Activated naive CD8-positive, alpha-beta T cell treated with anti-CD3 and anti-CD28 coated beads, Interleukin-2, amount 10 ng/mL, durations not matched to agents 7 days and 5 days (primary cell): ENCODE measurements at places on chromosomes 1 and 21. TPM values are rescaled to one million over a fixed set of nuclear protein-coding genes. Genes with fewer than 3 reads are reported as not detected.

GRCh38 chr1:156433602-156434001 is 64.6 kb downstream of the RHBG start:
- no peak overlapping the region for H3K27ac ChIP-seq
- peaks cover 92% of the 10 kb centered on the region for H3K27me3 ChIP-seq
- no peak for DNase-seq

GRCh38 chr21:31162827-31163226 is 124.6 kb upstream of the KRTAP19-8 start:
- H3K36me3 ChIP-seq, result peaks cover 8% of the 10 kb centered on the region
- H3K27me3 ChIP-seq, result no peaks in the 10 kb centered on the region
- no peak overlapping the region for H3K4me3 ChIP-seq
- DNase-seq, result no peak

GRCh38 chr1:200714504-200715187 is 24.0 kb upstream of the CAMSAP2 start:
- H3K4me3 ChIP-seq, result no peak overlapping the region
- peaks cover 19% of the 10 kb centered on the region for H3K27me3 ChIP-seq
- DNase-seq, result no peak

DNA sequence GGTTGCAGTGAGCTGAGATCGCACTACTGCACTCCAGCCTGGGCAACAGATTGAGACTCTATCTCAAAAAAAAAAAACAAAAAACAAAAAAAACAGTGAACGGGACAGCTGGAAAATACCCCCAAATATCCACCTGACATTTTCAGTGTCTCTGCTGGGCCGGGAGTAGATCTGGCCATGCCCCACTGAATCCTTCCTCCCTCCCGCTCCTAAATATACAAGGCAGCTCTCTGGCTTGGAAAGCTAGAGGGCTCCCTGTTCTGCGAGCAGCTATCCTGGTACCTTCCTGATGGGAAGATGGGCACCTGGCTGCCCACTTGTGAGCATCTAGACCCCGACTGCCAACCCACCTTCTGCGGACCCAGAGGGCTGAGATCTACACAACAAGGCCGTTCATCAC is 21.4 kb downstream of the SPSB1 start:
- H3K27me3 ChIP-seq, result no peaks in the 10 kb centered on the region
- no peaks in the 10 kb centered on the region for H3K36me3 ChIP-seq
- DNase-seq, result no peak
- H3K4me1 ChIP-seq, result peaks cover 14% of the 10 kb centered on the region
- H3K4me3 ChIP-seq, result no peak overlapping the region

DNA sequence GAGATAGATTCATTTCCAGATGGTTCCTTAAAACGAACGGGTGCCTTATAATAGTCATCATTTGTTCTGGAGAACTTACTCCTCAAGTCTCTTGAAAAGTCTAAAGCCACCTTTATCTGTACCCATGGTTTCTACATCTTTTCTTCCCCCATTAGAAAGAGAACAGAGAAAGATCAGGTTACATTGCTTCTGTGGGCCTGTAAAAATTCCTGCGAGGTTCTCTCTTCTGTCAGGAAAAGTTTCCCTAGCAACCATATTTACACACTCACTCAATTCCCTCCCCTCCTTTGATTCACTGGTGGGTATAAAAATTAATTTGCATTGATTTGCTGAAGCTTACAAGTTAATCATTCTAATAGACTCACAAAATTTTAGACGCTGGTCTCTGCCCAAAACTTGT is 6.7 kb downstream of the PHC2 start:
- H3K4me3 ChIP-seq, result no peak overlapping the region
- peaks cover 17% of the 10 kb centered on the region for H3K27me3 ChIP-seq
- H3K4me1 ChIP-seq, result peaks cover 4% of the 10 kb centered on the region

GRCh38 chr1:32715901-32716311 is 13.3 kb upstream of the SYNC start:
- peak overlapping the region; percentile 40 for H3K27ac ChIP-seq
- H3K4me3 ChIP-seq, result no peak overlapping the region
- no peak for DNase-seq
- H3K27me3 ChIP-seq, result peaks cover 2% of the 10 kb centered on the region

DNA sequence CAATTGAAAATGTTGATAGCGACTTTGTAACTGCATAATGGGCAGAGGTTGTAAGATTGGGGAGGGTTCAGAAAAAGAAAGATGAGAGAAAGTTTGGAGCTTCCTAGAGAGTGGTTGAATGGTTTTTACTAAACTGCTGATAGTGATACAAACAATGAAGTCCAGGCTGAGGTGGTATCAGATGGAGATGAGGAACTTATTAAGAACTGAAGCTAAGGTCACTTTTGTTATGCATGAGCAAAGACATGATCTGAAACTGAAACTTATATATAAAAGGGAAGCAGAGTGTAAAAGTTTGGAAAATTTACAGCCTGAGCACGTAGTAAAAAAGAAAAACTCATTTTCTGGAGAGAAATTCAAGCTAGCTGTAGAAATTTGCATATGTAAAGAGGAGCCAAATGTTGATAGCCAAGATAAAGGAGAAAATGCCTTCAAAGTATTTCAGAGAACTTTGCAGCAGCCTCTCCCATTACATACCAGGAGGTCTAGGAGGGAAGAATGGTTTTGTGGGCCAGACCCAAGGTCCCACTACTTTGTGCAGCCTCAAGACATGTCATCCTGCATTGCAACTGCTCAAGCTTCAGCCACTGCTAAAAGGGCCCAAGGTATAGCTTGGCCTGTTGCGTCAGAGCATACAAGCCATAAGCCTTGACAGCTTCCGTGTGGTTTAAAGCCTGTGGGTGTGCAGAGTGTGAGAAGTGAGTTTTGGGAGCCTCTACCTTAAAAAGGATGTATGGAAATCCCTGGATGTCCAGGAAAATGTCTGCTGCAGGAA is 843.9 kb downstream of the AMY1C start:
- no peaks in the 10 kb centered on the region for H3K27me3 ChIP-seq
- no peak for DNase-seq
- H3K27ac ChIP-seq, result no peak overlapping the region
- H3K36me3 ChIP-seq, result no peaks in the 10 kb centered on the region
- no peak overlapping the region for H3K4me3 ChIP-seq

DNA sequence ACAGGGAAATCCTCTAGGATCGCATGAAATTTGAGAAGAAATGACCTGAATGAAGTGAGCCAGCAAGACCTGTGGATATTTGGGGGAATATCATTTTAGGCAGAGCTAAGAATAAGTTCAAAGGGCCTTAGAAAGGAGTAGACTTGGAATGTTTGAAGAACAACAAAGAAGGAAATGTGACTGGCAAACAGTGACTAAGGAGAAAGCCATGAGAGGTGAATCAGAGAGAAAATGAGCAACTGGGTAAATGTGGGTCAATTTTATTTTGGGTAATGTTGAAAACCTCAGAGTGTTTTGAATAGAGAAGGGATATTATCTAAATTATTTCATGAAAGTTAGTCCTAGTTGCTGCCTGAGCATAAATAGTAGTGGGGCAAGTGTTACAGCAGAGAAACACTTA is 672.8 kb downstream of the LMO4 start:
- H3K27me3 ChIP-seq, result peaks cover 5% of the 10 kb centered on the region
- H3K27ac ChIP-seq, result no peak overlapping the region
- no peaks in the 10 kb centered on the region for H3K4me1 ChIP-seq
- no peaks in the 10 kb centered on the region for H3K36me3 ChIP-seq

DNA sequence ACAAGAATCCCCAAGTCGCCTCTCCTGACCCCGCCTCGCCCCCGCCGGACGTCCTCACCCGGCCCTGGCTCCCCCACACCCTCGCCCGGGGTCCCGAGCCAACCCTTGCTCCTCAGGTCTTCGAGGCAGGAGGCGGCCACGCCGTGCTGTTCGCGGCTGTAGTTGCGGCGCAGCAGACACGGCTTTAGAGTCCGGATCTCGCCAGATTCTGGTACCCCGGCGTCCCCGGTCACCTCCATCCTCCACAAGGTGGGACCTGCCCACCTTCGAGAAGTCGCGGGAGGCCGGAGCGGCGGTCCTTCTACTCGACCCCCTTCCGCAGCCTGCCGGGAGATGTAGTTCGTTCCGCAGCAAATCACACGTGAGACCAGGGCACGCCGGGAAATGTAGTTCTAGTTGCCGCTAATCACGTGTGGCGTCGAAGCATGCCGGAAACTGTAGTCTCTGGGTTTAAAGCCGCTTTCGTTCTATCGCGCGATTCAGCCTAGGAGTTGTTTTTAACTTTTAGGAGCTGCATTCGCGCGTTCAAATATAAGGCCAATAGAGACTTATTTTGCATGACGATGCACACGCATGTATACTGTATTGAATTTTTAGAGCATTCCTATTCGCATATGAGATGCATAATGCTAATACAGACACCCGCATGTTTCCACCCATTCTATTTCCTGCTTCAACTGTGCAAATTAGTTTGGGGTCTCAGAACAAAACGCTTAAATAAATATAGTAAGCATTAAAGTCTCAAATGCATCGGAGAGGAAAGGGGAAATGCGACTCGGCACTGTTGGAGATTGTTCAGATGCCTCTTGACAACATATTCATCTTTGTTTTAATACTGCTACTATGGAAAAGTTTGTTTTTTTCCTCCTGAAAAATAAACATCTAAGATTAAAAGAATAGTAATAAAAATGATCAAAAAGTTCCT is at the start of gene DFFA:
Gene DFFA, minus strand, starts transcription at position 310 of the 925 bp plus-strand sequence. Its CDS starts 71 bp downstream, at position 239.
- peak within 1 kb of the TSS; percentile 92 for H3K27ac ChIP-seq
- peak; percentile 87 for DNase-seq
- no peaks in the 10 kb centered on the region for H3K27me3 ChIP-seq
- H3K4me3 ChIP-seq, result peak within 1 kb of the TSS; percentile 93
- peaks cover 38% of the 10 kb centered on the region for H3K4me1 ChIP-seq

Gene TMEM125
- total RNA-seq, result not detected
